ENCODE measurements at places on chromosomes 11 and 22.

- peak; percentile 40 for DNase-seq
Measured at GRCh38 chr11:125164422-125165110, at the start of gene PKNOX2. PKNOX2 (plus strand) TSS chr11:125164751; CDS start chr11:125351306, 186,555 bp downstream.

DNA sequence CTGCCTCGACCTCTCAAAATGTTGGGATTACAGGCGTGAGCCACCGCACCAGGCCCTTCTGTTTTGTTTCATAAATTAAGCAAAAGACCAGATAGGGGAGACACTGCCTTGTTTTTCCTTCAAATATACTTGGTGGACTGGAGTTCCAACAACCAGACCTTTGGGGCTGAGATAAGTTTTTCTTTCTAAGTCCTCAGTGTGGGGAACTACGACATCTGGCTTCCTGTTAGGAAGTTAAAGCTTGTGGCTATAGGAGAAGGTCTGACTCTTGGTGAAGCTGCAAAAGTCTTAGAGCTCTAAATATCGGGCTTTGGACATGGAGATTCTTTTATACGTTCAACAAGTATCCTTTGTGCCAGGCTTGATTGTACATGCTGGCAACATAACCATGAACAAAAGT lies 64.1 kb upstream of the EED start:
- no peak for DNase-seq

DNA sequence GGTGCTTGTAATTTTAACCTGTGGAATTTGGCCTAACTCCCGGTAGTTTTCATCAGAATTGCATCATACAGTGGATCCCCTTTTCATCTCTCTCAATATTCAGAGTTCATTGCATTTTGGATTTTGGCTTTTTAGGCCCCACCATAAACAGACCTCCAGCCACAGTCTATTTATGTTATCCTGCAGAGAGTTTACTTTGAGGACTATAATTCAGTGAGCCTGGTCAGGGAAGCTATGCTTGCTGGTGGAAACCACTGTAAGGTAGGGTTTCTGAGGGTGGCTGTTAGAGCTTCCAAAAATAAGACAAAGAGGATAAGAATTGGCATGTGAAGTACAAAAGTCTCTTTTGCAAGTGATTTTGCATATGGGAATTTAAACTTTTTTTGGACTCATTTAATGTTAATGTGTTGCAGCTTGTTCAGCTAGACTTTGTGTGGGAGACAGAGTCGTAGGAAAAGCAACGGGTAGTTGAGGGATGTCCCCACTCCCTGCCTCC lies 34.8 kb upstream of the DDI1 start:
- DNase-seq: no peak

DNA sequence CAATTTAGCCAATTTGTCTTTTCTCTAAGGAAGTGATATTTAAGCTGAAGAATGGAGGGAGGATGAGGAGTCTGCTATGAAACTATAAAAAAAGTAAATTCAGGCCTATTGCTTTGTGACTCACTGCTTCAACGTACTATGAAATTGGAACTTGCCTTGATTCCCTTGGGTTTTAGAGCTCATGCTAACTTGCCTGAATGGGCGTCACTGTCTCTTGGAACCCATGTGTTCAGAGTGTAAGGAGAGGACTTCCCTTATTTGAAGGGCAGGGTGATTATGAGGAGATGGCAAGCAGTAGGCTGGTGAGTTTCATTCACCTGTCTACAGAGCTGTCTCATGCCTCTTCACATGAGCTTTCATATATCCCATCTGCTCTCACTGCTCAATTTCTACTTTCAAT lies 28.7 kb upstream of the WT1 start:
- DNase-seq: no peak

- no peak for DNase-seq
Measured at GRCh38 chr11:131354251-131354701, 16.1 kb upstream of the NTM start.

GRCh38 chr11:121723246-121723741 lies 270.5 kb upstream of the SORL1-AS1 start:
- peak; percentile 51 for DNase-seq

DNA sequence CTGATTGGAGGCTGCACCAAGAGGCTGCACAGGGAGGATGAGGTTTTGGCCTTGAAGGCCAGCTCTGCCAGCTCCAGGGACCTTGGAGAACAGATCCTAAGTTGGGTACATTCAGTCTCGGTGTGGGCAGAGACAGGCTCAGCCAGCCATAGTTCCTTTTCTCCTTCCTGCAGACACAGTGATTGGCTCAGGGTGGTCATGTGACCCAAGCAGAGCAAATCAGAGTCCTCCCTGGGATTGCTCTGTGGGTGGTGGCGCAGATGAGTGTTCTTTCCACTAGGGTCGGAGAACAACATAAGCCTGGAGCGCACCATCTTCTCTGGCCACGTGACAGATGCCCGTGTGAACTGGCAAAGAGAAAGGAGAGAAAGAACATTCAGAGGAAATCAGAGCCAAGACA lies 47.1 kb upstream of the CCND1 start:
- DNase-seq: no peak

- no peak for DNase-seq
Measured at GRCh38 chr11:36273110-36273509, 16.1 kb downstream of the COMMD9 start.
